Peyer's patch (tissue), 4 donors: ENCODE measurements at places on chromosomes 3 and 15.

GRCh38 chr15:88932271-88932874, 19.2 kb upstream of the MFGE8 start:
- no peaks in the 10 kb centered on the region for H3K27me3 ChIP-seq
- no peak for DNase-seq
- H3K36me3 ChIP-seq, result no peaks in the 10 kb centered on the region
- H3K27ac ChIP-seq, result no peak overlapping the region
- no peaks in the 10 kb centered on the region for H3K4me1 ChIP-seq
- no peak overlapping the region for H3K4me3 ChIP-seq

DNA sequence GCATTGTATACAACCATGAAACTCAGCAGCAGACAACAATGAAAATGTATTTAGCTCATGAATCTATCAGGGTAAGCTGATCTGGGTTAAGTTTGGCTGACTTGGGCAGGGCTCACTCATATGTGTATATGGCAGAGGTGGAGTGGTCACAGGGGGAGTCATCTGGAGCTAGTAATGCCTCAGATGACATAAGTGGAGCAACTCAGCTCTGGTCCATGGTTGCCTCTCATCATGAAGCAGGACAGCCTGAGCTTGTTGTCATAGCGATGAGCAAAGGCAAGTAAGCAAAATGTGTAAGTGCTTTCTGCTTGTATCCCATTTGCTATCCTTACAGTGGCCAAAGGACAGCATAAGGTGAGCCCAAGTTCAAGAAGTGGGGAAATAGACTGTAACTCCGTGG, 64.5 kb downstream of the ALCAM start:
- H3K27me3 ChIP-seq, result no peaks in the 10 kb centered on the region
- no peak overlapping the region for H3K4me3 ChIP-seq
- no peak overlapping the region for H3K27ac ChIP-seq

DNA sequence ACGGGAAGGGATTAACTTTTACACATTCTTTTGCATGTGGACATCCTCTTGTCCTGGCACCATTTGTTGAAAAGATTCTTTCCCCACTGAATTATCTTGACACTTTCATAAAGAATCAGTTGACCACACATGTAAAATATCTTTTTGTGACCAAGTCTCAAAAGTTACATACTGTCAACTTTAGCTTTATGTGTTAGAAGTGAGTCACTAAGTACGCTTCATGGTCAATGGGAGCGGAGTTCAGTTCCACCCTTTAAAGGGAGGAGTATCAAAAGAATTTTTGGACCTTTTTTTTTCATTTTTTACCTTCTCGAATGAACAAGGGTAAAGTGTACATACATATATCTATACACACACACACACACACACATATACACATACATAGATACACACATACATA, 35.4 kb downstream of the MAPK6 start:
- DNase-seq, result no peak
- H3K4me3 ChIP-seq, result no peak overlapping the region
- no peaks in the 10 kb centered on the region for H3K4me1 ChIP-seq
- no peaks in the 10 kb centered on the region for H3K27me3 ChIP-seq
- no peak overlapping the region for H3K27ac ChIP-seq

DNA sequence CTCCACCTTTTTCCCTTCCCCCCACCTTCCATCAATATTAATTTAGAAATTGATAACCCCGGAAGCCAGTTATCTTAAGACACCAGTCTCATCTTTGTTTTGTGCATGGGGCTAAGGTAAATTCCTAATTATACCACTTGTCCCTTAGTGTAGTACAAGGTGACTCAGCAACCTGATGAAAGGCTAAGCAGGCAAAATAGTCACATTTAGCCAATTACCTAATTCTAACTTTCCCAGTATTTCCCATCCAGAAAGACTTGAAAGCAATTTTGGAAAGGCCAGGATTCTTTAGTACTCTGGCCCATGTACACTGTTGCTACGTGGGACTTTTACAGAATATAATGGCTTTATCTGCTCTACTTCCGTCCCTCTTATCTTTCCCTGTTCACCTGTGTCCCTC, 72.6 kb downstream of the SETD5 start:
- H3K4me3 ChIP-seq, result no peak overlapping the region
- no peaks in the 10 kb centered on the region for H3K27me3 ChIP-seq
- H3K36me3 ChIP-seq, result peaks cover 97% of the 10 kb centered on the region
- no peak overlapping the region for H3K27ac ChIP-seq
- no peaks in the 10 kb centered on the region for H3K4me1 ChIP-seq

DNA sequence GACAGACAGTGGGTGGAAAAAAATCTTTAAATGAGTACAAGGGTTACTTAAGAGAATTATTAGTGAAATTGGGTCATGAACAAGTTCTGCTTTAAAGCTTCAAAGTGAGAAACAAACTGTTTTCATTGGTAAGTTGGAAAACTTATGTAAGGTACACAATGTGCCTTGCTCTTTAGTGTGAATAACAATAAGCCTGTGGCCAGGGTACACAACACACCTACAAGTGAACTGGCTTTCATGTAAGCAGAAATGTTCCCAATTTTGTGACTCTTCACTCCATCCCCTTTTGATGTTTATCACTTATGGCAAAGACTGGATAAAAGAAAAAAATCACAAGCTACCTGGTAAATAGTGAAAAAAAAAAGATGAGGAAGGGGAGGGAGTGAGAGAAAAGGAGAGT, 253.7 kb downstream of the ZBTB20 start:
- no peaks in the 10 kb centered on the region for H3K4me1 ChIP-seq
- no peak overlapping the region for H3K4me3 ChIP-seq
- H3K27me3 ChIP-seq, result no peaks in the 10 kb centered on the region
- no peak overlapping the region for H3K27ac ChIP-seq

DNA sequence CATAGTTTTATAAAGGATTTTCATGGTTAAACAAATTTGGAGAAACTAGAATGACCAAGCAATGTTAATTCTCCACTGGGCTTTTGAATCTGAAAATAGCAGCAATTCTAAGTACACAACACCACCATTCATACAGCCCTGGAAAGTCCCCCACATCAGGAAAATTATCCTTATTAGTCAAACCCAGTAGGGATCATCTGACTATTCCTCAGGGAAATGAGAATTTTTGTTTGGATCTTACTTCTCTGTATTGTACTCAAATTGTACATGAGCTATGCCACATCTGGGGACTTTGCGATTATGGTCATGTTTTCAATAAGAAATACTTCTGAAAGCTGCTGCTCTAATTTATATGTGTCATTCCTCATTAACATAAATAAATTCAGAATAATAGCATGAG, 46.0 kb downstream of the RARB start:
- H3K4me3 ChIP-seq, result no peak overlapping the region
- H3K36me3 ChIP-seq, result no peaks in the 10 kb centered on the region
- no peaks in the 10 kb centered on the region for H3K27me3 ChIP-seq
- DNase-seq, result no peak
- peaks cover 5% of the 10 kb centered on the region for H3K4me1 ChIP-seq

GRCh38 chr3:30188713-30189112, 417.7 kb upstream of the TGFBR2 start:
- no peaks in the 10 kb centered on the region for H3K4me1 ChIP-seq
- no peak overlapping the region for H3K4me3 ChIP-seq

GRCh38 chr3:133069556-133070286, 31.5 kb downstream of the TMEM108 start:
- H3K36me3 ChIP-seq, result no peaks in the 10 kb centered on the region
- no peak overlapping the region for H3K4me3 ChIP-seq
- no peak for DNase-seq

DNA sequence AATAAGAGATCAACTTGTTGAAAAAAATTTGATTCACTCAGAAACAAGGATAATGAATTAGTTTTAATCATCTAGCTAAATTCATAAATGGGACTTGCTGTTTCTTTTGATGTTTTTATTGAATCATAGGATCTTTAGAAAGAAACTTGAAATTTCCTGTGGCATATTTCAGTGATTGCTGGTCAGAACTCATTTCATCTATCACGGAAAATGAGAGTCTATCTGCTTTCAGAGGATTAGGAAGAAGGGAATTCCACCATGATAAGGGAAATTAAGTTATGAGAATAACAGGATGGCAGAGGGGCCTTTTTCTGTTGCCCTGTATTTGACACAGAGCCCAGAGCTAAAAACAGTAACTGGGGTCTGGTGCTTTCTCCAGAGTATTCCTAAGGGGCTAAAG, 44.9 kb upstream of the CCNL1 start:
- H3K4me3 ChIP-seq, result no peak overlapping the region
- no peak overlapping the region for H3K27ac ChIP-seq
- no peak for DNase-seq

DNA sequence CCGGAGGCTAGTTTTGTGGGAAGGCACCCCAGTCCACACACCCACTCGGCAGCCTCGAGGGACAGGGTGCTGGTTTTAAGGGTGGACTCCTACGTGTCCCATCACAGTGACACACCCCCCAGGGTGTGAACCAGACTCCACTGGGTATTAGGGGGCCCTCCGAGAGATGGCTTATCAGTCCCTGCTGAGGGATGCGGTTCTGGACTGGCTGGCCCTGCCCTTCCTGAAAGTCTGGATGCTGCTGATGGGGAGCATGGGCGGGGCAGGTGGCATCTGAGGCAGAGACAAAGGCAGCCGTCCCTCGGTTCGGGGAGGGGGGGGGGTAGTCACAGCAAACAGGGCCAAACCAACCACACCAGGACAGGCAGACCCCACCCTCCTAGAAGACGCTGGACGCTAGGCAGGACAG, 939 bp upstream of the ULK3 start:
- no peak overlapping the region for H3K4me3 ChIP-seq
- peaks cover 7% of the 10 kb centered on the region for H3K4me1 ChIP-seq
- H3K36me3 ChIP-seq, result no peaks in the 10 kb centered on the region
- DNase-seq, result no peak
- peak overlapping the region; percentile 92 for H3K27ac ChIP-seq

DNA sequence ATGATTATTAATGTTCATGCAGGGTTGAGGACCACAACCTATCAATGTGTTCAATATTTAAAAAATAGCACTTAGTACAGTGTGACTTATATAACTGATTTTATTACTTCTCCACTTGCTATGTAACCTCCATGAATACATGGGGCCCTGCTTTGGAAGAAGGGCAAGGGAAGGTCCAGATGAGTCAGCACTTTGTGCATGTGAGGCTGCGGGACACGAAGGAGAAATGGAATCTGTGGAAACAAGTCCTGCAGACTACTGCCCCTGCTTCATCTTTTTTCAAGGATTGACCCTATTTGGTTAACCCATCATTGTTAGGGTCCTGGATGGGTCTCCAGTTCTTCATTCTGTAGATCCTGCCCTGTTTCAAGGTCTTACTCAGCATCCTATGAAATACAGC, 1.6 kb downstream of the NXPE3 start:
- H3K27ac ChIP-seq, result peak overlapping the region; percentile 85
- no peak overlapping the region for H3K4me3 ChIP-seq
- H3K36me3 ChIP-seq, result no peaks in the 10 kb centered on the region
- DNase-seq, result no peak
- H3K4me1 ChIP-seq, result no peaks in the 10 kb centered on the region

- H3K27ac ChIP-seq, result no peak overlapping the region
- H3K4me3 ChIP-seq, result no peak overlapping the region
- no peaks in the 10 kb centered on the region for H3K4me1 ChIP-seq
- H3K27me3 ChIP-seq, result no peaks in the 10 kb centered on the region
- H3K36me3 ChIP-seq, result no peaks in the 10 kb centered on the region
- no peak for DNase-seq
Measured at GRCh38 chr15:60635507-60636352, 156.8 kb upstream of the ICE2 start.

GRCh38 chr3:53380306-53380705, 33.0 kb upstream of the DCP1A start:
- no peak overlapping the region for H3K27ac ChIP-seq
- no peaks in the 10 kb centered on the region for H3K27me3 ChIP-seq
- no peaks in the 10 kb centered on the region for H3K36me3 ChIP-seq
- DNase-seq, result no peak
- H3K4me1 ChIP-seq, result no peaks in the 10 kb centered on the region

GRCh38 chr3:46285931-46286619, 43.8 kb downstream of the CCR3 start:
- no peaks in the 10 kb centered on the region for H3K27me3 ChIP-seq
- no peak overlapping the region for H3K27ac ChIP-seq
- no peaks in the 10 kb centered on the region for H3K36me3 ChIP-seq
- H3K4me1 ChIP-seq, result no peaks in the 10 kb centered on the region
- H3K4me3 ChIP-seq, result no peak overlapping the region

GRCh38 chr3:182259579-182259978, 533.7 kb upstream of the ATP11B start:
- no peaks in the 10 kb centered on the region for H3K27me3 ChIP-seq
- no peak for DNase-seq
- no peaks in the 10 kb centered on the region for H3K4me1 ChIP-seq
- H3K4me3 ChIP-seq, result no peak overlapping the region
- H3K36me3 ChIP-seq, result no peaks in the 10 kb centered on the region

- no peak for DNase-seq
- H3K4me1 ChIP-seq, result no peaks in the 10 kb centered on the region
- H3K27ac ChIP-seq, result peak overlapping the region; percentile 12
- H3K4me3 ChIP-seq, result no peak overlapping the region
- no peaks in the 10 kb centered on the region for H3K36me3 ChIP-seq
Measured at GRCh38 chr3:101784855-101785613, 6.0 kb downstream of the NXPE3 start.

GRCh38 chr3:119500265-119500664, 1.9 kb downstream of the TIMMDC1 start:
- H3K27me3 ChIP-seq, result no peaks in the 10 kb centered on the region
- no peaks in the 10 kb centered on the region for H3K36me3 ChIP-seq
- H3K27ac ChIP-seq, result no peak overlapping the region
- H3K4me1 ChIP-seq, result peaks cover 9% of the 10 kb centered on the region
- H3K4me3 ChIP-seq, result no peak overlapping the region

GRCh38 chr3:119939077-119939476, 155.2 kb downstream of the GSK3B start:
- no peak overlapping the region for H3K4me3 ChIP-seq
- no peaks in the 10 kb centered on the region for H3K36me3 ChIP-seq
- H3K27ac ChIP-seq, result no peak overlapping the region
- DNase-seq, result no peak
- H3K27me3 ChIP-seq, result no peaks in the 10 kb centered on the region

DNA sequence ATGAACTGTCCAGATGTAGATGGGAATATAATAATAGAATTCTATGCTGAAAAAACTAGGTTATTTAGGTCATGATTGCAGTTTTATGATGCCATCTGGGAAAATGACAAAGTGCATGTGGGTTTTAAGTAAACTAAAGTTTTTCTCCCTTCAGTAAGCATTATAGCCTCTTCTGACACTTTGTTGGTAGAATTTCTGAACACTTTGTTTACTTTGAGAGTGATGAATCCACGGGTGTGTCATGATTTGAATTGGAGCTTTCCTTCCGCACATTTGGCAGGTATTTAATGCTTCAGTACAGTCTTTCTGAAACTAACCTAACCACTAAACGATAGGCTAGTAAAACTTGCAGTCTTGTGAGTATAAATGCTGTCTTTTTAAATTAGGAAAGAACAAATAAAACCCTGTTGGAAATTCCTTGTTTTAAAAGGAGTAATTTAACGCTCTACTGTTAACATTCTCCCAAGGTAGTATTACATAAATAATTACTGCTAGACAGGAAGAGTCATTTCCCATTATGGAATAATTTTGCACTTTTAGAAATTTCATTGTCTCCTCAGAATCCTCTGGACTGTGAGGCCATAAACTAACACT, 7.0 kb downstream of the FILIP1L start:
- no peak overlapping the region for H3K4me3 ChIP-seq
- no peaks in the 10 kb centered on the region for H3K4me1 ChIP-seq
- no peaks in the 10 kb centered on the region for H3K36me3 ChIP-seq
